ENCODE measurements at places on chromosomes 4 and X.

- no peak for DNase-seq
Observed at GRCh38 chr4:30837131-30837539, 117.0 kb downstream of the PCDH7 start.

DNA sequence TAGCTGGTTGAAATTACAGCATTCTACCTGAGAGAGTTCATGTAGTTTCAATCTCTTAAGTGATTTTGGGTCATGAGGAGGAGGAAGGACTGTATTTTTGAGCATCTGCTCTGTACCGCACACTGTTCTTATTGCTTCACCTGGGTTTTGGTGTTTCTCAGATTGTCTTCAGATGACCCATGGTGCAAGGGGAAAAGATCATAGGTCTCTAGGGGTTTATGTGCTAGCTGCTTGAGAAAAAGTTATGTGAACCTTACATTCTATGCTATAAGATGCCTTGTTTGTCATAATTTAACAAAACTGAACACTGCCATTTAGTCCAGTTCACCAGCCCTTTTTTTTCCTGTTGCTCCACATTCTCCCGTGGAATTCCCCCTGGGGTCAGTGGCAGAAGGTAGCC is 60.4 kb downstream of the PDK3 start:
- DNase-seq, result no peak

DNA sequence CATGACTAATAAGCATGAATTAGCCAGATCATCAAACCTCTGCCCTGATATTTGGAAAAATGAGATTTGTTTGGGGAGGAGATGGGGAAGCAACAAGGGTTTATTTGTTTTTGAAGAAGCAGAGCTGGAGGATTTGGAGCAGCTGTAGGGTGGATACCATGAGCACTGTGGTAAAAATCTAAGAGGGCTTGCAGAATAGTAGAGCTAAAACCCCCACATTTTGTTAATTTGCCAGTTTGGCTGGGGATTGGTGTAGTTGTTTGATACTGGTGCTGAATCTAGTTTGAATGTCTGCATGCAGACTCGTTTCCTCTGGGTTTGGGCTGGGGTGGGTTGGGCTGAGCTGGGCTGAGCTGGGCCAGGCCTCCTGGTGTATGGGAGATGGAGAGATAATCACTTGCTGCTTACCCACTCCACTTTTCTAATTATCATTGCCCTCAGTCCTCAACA is 43.7 kb downstream of the SMAD1 start:
- no peak for DNase-seq

GRCh38 chr4:124708517-124709300 is 3.8 kb downstream of the ANKRD50 start:
- no peak for DNase-seq

DNA sequence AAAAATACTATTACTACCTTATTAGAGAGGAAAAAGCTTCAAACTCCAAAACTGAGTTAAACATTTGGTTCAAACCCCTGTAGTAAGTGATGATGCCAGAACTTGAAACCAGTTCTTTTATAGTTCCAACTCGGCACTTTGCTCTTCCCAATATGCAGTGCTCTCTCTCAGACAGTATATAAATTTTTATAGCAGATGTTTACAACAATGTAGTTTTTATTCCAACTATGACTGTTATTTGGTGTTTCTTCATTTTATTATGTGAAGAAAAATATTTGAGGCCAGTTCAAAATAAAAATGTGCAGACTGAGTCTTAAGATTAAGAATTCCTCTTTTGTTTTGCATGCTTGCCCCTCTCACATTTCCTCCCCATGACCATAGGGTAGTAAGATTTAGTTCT is 2.9 kb upstream of the PPP4R3C start:
- DNase-seq, result no peak

- no peak for DNase-seq
Observed at GRCh38 chrX:155001873-155002272, 20.6 kb downstream of the F8 start.

DNA sequence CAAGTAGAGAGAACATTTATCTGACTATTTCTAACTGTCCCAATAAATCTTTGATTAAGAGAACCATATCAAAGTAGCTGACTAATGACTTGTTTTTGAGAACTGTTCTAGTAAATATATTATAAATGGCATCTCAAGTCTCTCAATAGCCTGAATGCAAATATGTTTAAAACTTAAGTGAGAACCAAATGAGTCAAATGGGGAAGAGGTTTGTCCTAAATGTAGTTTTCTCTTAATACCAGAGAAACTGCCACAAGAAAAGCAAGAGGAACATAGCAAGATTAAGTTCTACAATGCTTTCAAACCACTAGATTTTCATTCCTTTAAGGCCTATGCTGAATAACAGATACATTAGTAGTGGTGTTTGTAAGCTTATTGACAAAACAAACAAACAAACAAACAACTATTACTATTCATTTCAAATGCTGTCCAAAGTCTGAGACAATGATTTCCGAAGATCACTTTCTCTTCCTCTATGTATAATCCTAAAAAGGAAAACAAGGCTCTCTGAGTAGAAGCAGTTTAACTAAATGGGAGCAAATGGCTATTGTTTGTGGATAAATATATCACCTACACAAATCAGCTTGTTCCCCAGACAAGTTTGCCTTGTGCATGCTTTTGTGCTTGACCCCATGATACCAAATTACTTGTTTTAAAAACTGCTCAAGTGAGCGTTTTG is 408.4 kb upstream of the EMCN start:
- no peak for DNase-seq

- DNase-seq, result no peak
Observed at GRCh38 chr4:33959519-33959918, 2284.8 kb downstream of the ARAP2 start.

- DNase-seq, result no peak
Observed at GRCh38 chr4:117550085-117550484, 464.7 kb upstream of the TRAM1L1 start.

DNA sequence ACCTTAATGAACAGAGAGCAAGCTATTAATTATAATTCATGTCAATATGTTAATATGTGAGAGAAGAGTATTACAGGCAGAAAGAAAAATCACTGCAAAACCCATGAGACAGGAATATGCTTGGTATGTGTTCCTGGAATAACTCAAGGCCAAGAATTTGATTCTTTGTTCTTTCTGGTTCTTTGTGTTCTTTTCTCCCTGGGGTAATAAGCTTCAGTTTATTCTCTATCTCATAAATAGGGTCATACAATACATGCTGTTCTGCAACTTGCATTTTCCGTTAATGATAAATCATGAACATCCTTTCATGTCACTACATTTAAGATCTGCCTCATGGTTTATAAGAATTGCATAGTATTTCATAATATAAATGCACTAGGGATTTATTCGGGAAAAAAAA is 16.8 kb upstream of the THOC2 start:
- DNase-seq, result no peak

- no peak for DNase-seq
Observed at GRCh38 chrX:150929058-150929457, 30.6 kb upstream of the CD99L2 start.

- DNase-seq, result no peak
Observed at GRCh38 chrX:40310016-40310415, 212.3 kb upstream of the BCOR start.

DNA sequence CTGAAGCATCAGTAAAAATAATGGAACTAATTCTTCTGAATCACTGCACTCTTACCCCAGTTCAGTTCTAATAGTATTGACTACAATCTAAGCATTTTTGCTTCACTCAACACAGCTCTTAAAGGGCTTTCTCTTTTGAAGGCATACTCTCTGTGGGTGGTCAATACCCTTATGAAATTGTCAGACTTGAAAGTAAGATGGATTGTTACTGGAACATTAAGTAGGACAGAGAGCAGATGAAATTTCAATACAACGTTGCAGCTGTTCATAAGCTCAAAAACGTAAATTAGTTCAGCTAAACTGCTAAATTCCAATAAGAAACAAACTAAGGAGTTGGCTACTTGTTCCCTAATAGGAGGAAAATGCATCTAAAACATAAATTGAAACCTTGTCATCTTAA is 352.3 kb upstream of the TENM3 start:
- DNase-seq, result no peak

DNA sequence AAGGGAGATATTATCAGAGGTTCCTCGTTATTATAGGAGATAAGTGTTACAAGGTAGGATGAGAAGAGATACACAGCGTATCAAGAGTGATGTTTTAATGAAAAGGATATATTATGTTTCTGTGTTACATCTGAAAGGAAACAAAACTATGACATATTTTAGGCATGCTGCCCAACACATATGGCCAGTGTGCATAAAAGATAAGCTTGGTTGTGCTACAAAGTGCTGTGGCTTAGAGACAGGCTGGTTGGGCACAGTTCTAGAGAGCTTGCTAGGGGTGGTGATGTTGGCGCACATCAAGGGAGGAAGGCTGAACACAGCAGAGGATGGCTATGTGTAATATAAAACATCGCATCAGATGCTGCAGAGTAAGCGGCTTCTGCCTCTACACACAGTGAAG is 42.4 kb downstream of the TRAM1L1 start:
- DNase-seq, result no peak

- DNase-seq, result no peak
Observed at GRCh38 chr4:89640620-89641366, 196.2 kb downstream of the SNCA start.

DNA sequence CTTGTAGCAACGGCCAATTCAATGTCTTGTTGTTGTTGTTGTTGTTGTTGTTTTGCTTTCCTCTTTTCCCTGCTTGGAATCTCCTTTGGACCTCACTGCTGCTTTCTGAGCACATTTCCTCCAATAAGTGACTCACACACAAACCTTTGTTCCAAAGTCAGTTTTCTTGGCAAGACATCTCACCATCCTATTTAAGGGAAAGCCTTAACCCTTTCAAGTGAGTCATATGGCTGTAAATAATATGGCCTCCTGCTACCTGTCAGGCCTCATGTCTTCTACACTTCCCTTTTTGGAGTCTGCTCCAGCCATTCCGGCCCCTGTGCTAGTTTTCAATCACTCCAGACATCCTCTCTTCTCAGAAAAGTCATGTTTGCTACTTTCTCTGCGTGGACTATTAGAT is 79.5 kb upstream of the MAGEB10 start:
- DNase-seq, result no peak

DNA sequence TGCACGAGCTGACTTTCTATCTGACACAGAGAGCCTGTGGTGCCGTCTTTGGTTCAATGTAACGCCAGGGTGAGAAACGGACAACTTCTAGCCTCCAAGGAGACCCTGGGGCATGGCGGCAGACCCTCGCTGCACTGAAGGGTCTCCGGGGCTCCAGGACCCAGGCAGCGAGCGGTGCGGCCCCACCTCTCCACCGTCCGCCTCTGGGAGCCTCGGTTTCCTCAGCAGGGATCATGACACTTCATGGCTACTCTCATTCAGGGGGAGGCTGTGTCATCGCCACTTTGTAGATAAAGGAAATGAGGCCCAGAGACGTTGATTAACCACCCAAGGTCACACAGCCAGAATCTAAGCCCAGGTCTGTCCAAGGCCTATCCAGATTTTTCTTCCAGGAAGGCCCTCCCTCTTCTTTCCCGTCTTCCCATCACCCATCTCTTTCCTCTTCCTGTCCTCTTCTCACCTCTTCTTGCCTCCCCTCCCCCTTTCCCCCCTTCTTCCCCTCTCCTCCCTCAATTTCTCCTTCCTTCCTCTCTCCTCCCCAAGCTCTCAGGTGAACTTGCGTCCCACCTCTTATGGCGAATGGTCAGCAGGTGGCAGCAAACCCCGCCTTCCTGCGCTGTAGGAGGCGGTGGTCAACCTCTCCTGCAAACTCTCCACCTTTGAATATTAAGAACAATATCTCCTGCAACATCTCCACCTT is 69.3 kb upstream of the HMX1 start:
- no peak for DNase-seq

GRCh38 chrX:70166601-70167590 is 10.4 kb upstream of the DGAT2L6 start:
- no peak for DNase-seq

GRCh38 chr4:66565801-66566200 is 895.5 kb upstream of the EPHA5 start:
- DNase-seq, result no peak

- no peak for DNase-seq
Observed at GRCh38 chr4:6608758-6609414, 31.6 kb upstream of the MRFAP1 start.

GRCh38 chr4:177699365-177700213 is 257.4 kb upstream of the AGA start:
- DNase-seq, result no peak

GRCh38 chr4:87901422-87901992 is 68.7 kb downstream of the MEPE start:
- no peak for DNase-seq

DNA sequence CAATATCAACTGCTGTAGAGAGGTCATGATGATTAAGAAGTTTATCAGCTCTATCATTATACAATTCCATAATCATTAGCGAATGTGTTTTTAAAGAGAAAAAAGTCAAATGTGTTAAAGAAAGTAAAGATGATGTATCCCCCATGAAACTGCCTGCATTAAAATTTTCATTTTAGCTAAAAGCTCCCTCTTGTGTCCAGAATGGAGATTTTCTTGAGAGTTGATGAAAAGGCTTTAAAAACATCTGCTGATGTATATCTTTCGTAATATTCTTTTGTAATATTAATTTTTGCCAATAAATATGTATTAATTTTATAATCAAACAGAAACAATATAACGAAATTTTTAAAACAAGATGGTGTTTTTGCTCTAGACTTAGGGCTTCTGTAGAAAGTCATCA is 52.1 kb upstream of the LHFPL1 start:
- DNase-seq, result no peak

GRCh38 chr4:165994701-165995100 is 121.7 kb downstream of the TLL1 start:
- no peak for DNase-seq

DNA sequence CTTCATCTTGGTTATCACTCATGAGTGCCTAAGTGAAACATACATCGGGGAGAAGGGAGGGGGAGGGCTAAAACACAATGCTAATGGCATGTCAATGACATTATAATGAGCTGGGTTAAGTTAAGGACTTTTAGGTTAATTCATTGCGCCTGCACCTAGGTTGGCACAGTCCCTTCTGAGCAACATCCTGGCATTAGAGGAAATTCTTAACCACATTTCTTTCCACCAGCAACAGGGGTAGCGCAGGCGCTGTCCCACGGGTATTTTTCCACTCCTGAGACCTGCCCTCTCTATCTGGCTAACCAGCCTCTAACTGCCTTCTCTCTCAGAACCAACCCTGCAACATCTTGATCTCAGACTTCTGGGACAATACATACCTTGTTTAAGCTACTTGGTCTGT is 39.0 kb upstream of the PROM1 start:
- DNase-seq, result no peak

DNA sequence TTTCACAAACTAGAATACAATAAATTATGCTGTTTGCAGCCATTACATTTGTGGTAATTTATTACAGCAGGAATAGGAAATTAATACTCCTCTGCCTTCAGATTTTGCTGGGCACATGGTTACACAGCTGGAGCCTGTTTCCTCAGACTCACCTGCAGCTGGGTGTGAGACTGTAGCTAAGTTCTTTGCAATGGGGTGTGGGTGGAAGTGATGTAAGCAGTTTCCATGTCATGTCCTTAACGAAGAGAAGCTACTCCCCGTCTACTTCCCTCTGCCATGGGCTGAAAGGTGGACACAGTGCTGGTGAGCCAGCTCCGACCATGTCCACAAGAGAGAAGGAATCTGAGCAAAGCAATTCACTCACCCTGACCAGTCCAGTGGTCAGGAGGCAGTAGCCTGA is 18.2 kb downstream of the SH3KBP1 start:
- DNase-seq, result no peak
